ENCODE measurements at places on chromosomes 3 and 15.

GRCh38 chr3:170689893-170690660 lies 104.2 kb upstream of the SLC7A14 start:
- DNase-seq: peak; percentile 11

DNA sequence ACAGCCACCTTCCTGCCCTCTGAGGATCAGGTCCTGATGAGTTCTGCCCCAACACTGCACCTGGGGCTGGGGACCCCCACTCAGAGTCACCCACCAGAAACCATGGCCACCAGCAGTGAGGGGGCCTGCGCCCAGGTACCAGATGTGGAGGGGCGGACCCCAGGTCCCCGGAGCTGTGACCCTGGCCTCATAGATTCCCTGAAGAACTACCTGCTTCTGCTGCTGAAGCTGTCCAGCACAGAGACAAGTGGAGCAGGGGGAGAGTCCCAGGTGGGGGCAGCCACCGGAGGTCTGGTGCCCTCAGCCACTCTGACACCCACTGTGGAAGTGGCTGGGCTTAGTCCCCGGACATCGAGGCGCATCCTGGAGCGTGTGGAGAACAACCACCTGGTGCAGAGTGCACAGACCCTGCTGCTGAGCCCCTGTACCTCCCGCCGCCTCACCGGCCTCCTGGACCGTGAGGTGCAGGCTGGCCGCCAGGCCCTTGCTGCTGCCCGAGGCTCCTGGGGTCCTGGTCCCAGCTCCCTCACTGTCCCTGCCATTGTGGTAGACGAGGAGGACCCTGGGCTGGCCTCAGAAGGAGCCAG lies 27.0 kb upstream of the SLC28A1 start:
- DNase-seq: no peak

DNA sequence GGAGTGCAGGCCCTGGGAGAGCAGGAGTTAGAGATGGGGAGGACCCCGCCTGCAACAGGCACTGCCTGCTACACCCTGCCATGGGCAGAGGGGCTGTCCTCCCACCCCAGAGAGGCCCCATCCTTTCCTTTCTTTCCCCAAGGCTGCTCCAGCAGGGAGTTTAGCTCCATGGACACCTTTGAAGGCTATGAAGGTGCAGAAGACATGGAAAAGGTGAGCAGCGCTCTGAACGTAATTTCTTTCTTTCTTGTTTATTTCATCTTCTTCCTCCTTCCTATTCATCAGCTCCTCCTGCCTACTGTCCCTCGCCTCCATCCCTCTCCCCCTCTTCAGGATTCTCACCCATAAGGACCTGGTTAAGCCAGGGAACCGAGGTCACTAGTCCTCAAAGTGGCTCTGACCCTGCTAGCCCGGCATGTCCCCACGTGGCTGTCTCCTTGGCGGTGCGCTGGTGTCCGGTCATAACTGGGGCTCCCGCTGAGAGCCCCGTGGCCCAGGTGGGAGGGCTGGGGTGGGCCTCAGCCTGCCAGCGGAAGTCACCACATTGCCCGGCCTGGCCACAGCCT lies 16.0 kb upstream of the ADIPOQ start:
- no peak for DNase-seq

DNA sequence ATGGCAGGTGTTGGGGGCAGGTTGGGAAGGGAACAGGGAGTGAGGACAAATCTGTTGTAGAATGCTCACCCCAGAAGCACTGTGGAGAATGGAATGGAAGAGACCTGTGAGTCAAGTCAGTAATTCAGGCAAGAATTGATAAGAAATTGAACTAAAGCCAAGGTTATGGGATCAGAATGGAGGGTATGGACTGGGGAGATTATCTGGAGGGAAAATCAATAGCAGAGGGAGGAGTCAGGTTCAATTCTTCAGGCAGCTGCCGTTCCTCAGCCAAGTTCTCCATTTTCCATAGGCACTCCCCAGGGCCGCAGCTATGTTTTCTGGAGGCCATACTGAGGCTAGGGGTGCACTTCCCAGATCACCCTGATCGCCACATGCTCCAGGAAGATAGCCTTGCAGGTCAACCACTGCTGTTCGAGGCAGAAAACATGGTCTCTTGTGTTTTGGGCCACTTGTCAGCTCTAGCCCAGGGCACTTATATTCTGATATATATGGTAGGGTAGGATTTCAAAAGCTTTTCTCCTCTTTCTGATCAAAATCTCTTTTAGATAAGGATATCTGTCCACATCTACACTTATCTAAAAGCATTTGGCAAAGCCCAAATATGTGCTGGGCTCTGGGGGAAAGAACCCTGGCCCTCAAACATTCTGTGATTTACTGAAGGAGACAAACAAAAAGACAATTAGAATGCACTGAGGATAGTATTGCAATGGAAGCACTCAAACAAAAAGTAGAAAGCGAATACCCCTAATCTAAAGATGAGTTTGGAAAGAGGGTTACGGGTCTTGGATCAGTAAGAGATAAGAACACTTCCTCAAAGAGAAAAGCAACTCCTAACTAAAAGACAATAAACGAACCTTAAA lies 92.3 kb downstream of the TMEM212 start:
- DNase-seq: no peak

- DNase-seq: no peak
Measured at GRCh38 chr15:64014995-64015394, 31.3 kb downstream of the DAPK2 start.

DNA sequence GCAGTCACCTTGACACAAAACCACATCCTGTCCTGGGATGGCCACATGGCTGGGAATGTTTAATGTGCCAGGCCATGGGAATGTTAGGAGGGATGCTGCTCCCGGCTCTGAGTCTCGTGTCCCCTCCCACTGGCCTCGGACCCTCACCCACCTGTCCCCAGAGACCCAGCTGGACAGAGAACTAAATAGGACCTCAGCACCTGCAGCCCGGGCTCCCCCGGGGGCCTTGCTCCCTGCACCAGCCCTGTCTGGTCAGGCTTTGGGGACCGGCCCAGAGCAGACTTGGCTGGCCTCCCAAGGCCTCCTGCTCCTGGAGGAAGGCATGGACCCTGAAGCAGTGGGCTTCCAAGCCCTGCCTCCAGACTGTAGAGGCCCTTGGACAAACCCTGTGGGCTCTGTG lies 100.0 kb upstream of the IQSEC1 start:
- no peak for DNase-seq
